ENCODE measurements at places on chromosomes 5 and 9.

DNA sequence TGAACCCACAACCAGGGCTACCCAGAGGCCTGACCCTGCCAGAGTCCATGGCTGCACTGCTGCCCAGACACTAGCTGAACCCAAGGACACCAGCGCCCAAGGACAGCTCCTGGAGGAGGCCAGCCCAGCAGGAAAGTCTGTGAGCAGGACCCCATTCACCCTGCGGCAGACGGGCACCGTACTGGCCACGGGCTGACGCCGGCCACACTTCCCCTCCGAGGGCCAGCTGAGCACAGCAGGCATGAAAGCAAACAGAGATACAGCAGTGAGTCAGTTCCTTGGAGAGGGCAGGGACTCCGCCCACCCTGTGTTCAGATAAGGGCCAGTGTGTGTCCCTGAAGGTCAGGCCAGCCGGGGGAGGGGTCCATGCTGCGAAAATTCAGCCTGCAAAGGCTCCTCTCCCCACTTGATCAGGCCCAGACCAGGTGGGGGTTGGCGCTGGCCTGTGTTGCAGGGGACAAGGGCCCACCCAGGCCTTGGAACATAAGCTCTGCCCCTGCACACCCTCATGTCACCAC, 3.2 kb downstream of the RNF208 start:
- DNase-seq: no peak

GRCh38 chr9:136648751-136649150, 14.0 kb upstream of the EGFL7 start:
- DNase-seq: no peak

DNA sequence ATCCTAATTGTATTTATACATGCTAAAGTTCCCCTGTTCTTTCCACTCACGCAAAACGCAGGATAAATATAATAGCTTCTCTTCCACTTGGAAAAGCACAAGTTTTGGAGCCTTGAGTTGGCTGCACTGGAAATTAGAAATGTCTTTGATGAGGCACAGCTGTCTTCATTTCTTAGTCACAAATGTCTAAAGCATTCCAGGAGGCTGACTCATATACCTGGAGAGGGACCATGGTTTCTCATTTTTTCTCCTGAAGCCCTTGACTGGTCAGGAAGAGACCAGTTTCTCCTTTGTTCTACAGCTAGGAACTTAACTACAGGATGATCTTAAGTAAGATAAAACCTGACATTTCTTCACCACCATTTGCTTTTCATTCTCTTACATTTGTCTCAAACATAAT, 16.2 kb downstream of the MTX3 start:
- no peak for DNase-seq

DNA sequence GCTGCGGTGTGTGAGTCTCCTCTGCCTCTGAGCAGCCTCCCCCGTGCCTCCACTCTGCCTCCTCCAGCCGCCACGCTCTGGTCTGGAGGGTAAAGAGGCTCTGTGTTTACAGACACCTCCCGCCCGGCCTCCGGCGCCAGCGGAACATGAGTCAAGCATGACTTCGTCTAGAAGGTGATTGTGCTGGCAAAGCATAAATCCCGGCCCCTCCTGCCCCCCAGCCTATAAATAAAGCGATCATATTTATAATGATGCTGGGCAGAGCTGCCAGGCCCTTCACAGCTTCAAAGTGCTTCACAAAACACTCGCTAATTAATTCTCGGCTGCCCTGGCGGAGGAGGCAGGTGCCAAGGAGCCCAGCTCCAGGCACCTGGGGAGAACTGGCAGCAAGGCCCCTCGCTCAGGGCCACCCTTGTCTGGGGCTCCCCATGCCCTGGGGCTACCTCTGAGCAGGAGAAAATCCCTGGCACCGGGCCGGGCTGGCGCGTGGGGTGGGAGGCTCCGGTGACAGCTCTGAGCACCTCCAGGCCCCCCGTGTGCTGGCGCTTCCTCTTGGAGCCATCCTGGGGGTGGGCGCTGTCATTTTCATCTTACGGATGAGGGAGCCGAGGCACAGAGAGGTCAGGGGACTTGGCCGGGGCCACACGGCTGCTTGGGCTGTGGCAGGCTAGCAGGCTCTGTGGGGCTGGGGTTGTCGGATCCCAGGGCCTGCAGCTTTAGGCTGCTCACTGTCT, 87.8 kb downstream of the RXRA start:
- DNase-seq: no peak
